ENCODE measurements at places on chromosomes 12 and 14. TPM values are rescaled to one million over a fixed set of nuclear protein-coding genes. Genes with fewer than 3 reads are reported as not detected.

The AHSA1 gene
- total RNA-seq, result 101 TPM

The SLCO1B1 gene
- total RNA-seq, result not detected

- DNase-seq, result peak; percentile 85
These were observed 7.7 kb upstream of the AMN1 start for GRCh38 chr12:31736472-31736871.

GRCh38 chr12:78878459-78878858 lies 13.9 kb downstream of the SYT1 start:
- no peak for DNase-seq
